Iris pigment epithelial cell (primary cell): ENCODE measurements at places on chromosomes 6 and 20.
A peak's percentile ranks its signal among the peaks of the same experiment; 100 is the strongest.

DNA sequence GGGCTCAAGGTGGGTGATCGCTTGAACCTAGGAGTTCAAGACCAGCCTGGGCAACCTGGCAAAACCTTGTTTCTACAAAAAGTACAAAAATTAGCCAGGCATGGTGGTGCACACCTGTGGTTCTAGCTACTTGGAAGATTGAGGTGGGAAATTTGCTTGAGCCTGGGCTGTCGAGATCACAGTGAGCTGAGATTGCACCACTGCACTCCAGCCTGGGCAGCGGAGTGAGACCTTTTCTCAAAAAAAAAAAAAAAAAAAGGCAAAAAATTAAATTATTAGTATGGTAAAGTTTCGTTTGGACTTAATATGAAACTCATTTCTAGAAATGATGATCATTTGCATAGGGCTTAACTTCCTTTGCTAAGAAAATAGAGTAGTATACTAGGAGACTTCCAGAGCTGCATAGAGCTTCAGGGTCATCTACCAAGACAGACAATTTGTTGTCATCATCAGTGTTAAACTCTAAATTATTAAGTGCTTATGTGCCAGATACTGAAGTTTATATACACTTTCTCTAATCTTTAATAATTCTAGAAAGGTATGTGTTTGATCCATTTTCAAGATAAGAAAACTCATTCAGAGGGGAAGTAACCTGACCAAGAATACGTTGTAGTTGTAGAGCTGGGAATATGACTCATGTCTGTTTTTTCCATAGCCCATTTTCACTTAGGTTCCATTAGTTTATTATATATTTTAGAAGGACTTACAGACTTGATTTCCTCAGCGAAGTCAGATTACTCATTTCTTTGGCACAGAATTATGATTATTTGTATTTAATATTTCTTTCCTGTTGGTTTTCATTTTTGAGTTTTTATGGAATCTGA lies 84.5 kb downstream of the SLC16A10 start:
- DNase-seq, result peak; percentile 61

GRCh38 chr6:125252891-125253290 lies 48.9 kb downstream of the HDDC2 start:
- peak; percentile 51 for DNase-seq

GRCh38 chr20:19764207-19764606 lies 6.1 kb downstream of the RIN2 start:
- peak; percentile 15 for DNase-seq

DNA sequence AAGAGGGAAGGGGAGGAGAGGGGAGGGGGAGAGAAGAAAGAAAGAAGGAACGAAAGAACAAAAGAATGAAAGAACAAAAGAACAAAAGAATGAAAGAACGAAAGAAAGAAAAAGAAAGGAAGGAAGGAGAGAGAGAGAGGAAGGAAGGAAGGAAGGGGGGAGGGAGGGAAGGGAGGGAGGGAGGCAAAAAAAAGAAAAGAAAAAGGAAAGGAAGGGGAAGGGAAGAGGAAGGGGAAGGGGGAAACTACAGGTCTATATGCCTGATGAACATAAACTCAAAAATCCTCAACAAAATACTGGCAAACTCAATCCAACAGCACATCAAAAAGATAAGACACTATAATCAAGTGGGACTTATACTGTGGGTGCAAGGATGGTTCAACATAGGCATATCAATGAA lies 13.7 kb upstream of the LGSN start:
- DNase-seq, result no peak

- DNase-seq, result peak; percentile 69
Measured at GRCh38 chr6:105591053-105591452, 188.2 kb upstream of the PREP start.

DNA sequence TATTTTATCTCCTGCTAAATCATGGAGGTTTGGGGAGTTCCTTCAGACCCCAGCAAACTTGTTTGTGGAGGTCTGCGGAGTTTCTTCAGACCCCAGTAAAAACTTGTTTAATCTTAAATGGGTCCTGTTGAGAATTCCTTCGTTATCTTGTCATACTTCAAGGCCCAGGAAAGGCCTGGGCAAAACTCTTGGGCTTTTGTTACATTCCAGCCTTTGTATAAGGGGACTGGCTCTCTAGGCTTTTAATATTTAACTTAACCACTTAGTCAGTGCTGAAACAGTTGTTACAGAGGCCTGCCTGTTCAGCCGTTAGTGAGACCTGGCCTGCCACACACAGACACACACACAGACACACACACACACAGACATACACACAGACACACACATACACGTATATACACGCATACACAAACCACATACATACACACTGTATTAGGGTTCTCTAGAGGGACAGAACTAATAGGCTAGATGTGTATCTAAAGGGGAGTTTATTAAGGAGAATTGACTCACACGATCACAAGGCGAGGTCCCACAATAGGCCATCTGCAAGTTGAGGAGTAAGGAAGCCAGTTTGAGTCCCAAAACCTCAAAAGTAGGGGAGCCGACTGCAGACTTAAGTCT lies 21.3 kb upstream of the CST3 start:
- DNase-seq, result no peak

- no peak for DNase-seq
Measured at GRCh38 chr6:144351379-144352127, 66.4 kb downstream of the UTRN start.
